Activated CD4-positive, alpha-beta T cell treated with anti-CD3 and anti-CD28 coated beads, Interleukin-2, amount 50 U/mL, for 24 hours (primary cell): ENCODE measurements at places on chromosomes 3 and 15.

DNA sequence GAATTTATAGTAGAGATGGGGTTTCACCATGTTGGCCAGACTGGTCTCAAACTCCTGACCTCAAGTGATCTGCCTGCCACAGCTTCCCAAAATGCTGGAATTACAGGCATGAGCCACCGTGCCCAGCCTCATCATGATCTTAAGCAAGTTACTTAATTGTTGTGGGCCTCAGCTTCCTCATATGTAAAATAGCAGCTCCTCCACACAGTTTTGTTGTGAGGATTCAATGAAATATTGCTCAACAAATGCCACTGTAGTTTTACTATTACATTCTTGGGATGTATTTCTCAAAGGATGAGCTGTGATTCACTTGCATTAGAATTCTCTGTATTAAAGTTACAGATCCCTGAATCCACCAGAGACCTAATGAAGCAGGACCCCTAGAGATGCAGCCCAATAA lies 168.8 kb downstream of the ADAMTS9 start:
- no peak for DNase-seq

GRCh38 chr3:197014942-197015575 lies 14.6 kb downstream of the MELTF start:
- DNase-seq = no peak

- DNase-seq = no peak
Observed at GRCh38 chr3:40923651-40924050, 275.7 kb upstream of the CTNNB1 start.

- no peak for DNase-seq
Observed at GRCh38 chr15:69524814-69525213, 72.2 kb downstream of the RPLP1 start.

- DNase-seq = no peak
Observed at GRCh38 chr3:50251220-50251619, 15.2 kb downstream of the GNAI2 start.

DNA sequence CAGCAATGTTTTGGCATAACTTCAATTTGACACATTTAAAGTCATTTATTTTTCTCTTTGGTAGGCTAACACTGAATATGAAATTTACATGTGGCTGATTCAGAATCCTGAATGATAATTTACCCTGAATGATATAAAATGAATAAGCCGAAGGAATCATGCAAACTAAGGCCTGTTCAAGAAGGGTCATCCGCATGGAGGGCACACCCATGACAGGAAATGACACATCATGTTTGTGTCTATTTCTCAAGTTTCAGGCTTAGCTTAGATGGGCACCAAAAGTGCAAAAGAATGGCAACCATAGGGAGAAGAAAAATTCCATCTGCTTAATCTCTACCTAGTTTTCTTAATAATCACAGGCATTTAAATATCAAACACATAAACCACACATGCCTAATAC lies 141.5 kb downstream of the DUT start:
- no peak for DNase-seq
